AG20443 (cell line): ENCODE measurements at places on chromosomes 16 and 17.

DNA sequence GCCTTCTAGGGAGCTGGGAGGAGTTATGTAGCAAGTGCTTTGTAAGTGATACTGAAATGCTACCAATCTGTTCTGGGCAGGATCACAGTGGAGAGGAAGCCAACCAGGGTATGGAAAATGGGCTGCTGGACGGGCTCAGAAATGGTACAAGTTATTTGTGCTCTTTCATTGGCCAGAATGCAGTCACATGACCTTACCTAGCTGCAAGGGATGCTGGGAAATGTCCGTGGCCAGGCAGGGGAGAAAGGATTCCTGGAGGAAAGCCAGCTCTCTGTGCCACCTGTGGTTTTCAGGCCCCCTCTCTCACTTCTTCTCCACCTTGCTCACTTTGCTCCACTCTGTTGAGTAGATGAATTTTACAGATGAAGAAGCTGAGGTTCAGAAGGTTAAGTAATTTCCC is 4.8 kb downstream of the EEF2K start:
- no peak for DNase-seq

DNA sequence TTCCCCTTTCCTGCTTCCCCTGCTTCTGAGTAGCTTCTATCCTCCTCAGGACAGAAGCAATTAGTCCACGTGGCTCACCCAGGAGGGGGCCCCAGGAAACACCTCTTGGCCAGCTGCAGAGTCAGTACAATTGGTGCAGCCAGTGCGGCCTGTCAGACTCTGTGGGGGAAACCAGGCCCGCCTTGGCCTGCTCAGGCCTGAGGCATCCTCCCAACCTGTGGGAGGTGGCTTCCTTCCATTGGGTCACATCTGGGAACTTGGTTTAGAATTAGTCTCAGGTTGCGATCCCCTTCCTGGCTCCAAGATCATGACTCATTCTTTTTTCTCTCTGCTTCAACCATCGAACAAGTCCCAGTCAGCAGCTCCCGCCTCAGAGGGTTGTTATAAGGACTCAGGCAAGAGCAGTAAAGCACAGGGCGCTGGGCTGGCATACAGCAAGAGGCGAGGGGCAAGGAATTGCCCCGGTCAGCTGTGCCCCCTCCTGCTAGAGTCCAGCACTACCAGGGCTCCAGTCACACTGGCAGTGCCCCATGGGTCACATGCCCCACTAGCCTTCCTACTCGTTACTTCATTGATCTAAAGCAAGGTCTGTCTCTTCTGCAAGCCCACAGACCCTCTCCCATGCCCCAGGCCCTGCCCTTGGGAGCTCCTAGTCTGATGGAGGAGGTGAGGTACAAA is 8.1 kb upstream of the EPX start:
- DNase-seq: no peak

DNA sequence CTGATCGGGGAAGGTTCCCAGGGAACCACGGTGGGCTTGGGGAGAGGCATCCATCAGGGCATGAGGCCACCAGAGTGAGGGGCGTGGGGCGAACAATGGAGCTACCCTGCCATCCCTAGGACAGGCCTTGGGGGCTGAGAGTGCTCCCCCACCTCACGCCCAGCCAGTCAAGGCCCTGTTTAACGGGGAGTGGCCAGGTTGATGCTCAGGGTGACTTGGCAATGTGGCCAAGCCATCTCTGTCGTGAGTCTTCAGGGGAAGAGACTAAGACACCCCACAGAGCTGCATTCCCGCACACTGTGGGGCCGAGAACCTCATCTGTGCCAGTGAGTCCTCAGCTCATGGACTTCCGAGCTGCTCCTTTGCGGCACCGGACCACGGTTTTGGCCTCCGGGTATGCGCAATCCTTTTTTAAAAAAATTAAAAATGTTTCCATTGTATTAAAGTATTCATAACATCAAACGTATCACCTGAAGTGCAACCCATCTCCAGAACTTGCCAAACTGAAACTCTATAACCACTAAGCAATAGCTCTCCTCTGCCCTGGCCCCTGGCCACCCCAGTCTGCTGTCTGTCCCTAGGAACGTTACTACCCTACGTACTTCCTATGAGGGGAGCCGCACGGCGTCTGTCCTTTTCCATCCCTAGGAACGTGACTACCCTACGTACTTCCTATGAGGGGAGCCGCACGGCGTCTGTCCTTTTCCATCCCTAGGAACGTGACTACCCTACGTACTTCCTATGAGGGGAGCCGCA is 71.8 kb upstream of the DOC2B start:
- DNase-seq: no peak

DNA sequence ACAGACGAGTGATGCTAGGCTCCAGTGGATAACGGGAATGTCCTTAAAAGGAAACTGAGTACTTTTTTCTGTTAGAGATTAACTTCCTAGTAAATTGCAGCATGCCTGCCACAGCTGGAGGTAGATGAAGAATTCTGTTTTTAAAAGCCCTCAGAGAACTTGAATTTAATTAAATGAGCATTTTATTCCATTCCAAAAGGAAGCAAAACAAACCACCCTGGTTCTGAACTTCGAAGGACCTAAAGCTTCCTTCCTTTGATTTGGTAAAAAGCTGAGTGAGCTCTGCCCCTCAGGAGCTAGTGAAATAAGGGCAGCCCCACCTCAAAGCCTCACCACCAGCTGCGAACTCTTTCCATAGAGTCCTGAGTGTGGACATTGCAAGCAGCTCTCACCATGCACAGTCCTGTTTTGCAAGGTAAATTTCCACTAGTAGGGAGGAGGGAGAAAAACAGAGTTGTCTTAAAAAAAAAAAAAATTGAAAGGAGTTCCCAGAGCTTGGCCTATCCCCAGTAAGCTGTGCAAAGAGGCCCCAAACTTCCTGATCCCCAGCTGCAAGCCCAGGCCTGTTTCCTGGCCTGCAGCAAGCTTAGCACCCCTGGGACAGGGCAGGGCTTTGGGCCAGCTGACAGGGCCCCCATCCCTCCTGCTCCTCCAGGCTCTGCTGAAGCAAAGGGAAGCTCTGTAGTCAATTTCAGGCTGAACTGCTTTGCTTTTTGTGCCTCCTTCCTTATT is 11.2 kb downstream of the CHD9NB start:
- peak; percentile 46 for DNase-seq

- DNase-seq: no peak
Measured at GRCh38 chr17:47812146-47812920, 9.3 kb downstream of the OSBPL7 start.

- DNase-seq: no peak
Measured at GRCh38 chr16:49822649-49823370, 33.1 kb downstream of the ZNF423 start.

DNA sequence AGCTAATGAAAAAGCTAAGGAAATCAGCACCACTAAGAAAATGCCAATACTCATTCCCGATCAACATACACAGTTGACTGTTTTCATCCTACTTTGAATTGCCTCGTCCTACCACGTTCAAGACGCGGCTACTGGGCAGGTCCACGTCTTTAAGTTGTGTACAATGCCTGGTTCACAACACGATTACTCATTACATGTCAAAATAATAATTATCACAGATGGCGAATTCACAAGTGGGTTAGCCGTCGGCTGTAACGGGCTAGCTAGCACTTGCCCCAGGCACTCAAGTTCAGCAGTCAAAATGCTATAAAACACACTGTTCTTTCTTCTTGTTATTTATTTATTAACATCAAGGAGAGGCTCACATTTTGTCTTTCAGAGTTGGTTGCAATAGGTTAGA is 124.2 kb downstream of the ZFHX3 start:
- DNase-seq: no peak

DNA sequence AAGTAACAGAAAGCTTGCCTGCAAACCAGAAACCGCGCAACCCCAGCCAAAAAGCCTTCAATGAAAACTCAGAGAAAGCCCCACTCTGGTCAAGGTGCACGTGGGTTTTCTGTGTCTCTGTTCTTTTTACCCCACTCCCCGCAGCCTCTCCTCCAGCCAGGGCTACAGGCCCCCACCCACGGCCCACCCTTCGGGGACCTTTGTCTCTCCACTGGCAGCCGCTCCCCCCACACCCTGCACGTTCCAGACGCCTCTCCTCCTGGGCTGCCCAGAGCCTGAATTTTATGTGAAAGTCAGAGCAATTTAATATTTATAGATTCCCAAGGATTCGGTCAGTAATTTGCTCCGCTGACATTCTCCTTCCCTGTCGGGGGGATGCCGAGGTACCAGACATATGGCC is 24.2 kb downstream of the MRM3 start:
- no peak for DNase-seq

DNA sequence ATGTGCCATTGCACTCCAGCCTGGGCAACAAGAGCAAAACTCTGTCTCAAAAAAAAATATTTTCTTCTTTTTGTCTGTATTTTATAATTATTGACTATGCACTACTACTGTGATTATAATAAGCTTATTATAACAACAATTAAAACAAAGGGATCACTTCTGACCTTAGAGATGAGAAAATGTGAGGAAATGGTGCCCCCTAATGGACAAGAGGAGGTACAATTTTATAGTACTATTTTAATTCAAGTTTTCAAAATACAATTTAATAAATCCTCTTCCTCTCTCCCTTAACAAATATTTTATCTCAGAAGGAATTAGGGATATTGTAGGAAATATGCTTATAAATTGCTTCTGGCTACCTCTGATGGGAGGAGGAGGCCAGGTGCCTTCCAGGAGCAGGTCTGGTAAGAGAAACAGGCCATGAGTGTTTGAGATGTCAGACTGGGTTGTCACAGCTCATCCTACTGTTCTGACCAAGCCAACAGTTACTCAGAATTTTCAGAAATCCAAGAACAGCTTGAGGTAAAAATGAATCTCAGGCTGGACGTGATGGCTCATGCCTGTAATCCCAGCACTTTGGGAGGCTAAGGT is 14.0 kb downstream of the VPS53 start:
- peak; percentile 55 for DNase-seq

DNA sequence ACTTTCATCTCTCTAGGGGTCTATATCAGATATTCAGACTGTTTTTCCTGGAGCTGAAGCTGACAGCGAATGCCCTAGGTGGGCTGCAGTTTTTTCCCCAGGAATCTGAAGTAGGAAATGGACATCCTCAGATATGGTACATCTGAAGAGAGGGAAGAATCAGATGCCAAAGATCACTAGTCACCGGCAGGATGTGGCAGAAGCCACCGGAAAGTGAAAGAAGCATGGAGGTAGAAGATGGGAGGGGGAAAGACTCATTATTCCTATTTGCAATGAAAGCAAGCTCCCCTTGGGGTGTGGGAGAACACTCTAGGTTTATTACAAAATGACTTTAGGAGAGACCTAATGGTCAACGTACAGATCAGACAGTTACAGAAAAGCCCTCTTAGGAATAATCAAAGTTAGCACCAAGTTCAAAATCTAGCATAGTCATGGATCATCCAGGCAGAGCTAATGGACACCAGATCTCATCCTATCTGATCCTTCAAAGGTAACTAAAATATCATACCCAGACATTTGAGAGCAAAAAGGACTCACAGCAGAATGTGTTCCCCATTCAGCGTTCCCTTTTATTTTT is 110.7 kb downstream of the HS3ST3A1 start:
- no peak for DNase-seq

DNA sequence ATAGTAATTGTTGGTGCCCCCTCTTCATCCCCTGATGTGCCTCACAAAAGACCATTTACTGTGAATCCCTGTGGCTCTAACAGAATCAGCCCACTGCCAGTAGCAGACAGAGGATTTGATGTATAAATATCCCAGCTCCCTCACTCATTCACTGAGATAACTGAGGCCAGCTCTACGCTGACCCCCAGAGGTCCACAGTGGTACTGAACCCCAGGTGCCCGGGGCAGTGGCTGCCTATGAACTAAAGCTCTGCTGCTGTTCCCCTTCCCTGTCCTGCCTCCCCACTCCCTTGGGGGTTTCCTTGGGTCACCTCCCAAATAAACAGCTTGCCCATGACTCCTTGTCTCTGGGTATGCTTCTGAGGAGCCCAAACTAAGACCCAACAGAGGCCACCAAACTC is 295.8 kb downstream of the FOXL1 start:
- peak; percentile 56 for DNase-seq

DNA sequence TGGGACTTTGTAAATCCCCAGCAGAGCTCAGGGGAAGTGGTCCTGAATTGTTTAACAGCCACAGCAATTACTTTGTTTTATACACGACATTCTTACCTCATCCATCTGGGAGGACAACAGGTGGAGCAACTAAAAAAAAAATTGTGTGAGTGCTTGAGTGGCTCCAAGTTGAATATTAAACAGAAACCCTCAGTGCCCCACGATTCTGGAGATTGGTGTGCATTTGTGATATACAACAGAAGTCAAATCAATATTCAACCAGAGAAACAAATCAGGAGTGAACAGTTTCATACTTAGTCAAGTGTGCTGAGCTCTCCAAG is 204.8 kb downstream of the HAPSTR1 start:
- DNase-seq: no peak

DNA sequence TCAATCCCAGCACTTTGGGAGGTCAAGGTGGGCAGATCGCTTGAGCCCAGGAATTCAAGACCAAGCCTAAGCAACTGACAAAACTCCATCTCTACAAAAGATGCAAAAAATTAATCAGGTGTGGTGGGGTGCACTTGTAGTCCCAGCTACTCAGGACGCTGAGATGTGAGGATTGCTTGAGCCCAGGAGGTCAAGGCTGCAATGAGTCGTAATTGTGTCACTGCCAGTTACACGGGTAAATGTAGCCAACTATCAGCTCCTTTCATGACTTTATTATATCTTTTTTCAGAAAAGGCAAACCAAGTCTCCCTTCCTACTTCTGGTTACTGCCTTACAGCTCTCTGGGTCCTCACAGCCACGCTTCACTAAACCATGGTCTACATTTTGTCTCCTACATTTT is 4.0 kb downstream of the SDF2 start:
- DNase-seq: no peak

DNA sequence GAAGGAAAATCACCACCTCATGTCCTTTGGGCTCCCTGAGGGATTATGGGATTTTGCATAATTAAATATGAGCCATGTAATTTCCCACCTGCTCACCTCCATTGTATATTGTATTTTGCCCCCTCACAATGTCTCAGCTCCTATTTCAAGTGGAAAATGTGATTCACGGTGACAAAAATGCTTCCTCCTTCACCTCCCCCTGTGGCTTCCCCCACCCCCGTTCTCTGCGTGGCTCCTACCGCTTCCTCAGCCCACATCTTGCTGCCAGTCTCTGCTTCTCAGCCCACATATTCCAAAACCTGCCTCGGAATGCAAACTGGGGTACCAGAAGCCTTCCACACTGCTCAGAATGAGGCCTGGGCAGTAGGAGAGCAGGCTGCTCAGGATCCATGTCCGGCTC is 394.5 kb upstream of the C16orf82 start:
- DNase-seq: no peak

GRCh38 chr17:77491921-77492445 is 351.2 kb downstream of the SEC14L1 start:
- DNase-seq: no peak

- peak; percentile 10 for DNase-seq
Measured at GRCh38 chr16:72552654-72553053, 380.7 kb upstream of the PMFBP1 start.

- no peak for DNase-seq
Measured at GRCh38 chr16:80962879-80963278, 43.8 kb downstream of the CMC2 start.
